Effector CD4-positive, alpha-beta T cell (primary cell): ENCODE measurements at places on chromosomes 16 and 17.

DNA sequence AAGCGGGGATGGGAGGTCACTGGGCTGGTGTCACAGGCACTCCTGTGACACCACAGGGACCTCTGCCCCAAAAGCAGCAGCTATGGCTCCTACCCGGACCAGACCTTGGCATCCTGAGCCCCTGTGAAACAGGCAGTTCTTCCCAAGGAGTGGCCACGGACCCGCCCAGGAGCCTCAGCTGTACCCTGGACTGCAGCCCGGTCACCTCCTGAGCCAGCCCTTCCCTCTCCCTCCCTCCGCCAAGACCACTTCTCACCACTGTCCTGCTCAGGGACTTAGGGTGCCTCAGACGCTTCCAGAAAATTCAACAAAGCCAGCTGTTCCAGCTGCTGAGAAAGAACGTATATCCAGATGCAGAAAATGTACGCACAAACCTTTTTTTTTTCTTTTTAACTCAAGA lies 13.9 kb upstream of the NCBP3 start:
- no peak for DNase-seq

GRCh38 chr16:83771306-83771942 lies 36.4 kb upstream of the HSBP1 start:
- no peak for DNase-seq

DNA sequence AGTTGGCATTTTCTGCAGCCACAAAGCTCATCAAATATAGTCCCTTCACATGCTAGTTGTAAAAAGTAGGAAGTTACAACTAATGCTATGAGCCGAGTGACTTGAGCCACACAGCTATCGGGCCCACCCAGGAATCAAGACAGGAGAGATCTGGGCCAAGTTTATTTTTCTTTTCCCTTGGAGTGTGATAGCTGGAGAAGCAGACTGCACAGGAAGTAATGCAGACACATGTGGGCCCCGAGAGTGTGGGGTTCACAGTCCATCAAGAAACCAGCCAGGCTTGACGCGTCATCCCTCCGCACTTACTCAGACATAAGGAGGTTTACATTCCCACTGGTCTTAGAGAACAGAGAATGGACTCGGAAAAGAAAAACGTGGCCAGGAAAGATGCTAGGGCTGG lies 403.1 kb upstream of the CDH11 start:
- DNase-seq, result no peak

DNA sequence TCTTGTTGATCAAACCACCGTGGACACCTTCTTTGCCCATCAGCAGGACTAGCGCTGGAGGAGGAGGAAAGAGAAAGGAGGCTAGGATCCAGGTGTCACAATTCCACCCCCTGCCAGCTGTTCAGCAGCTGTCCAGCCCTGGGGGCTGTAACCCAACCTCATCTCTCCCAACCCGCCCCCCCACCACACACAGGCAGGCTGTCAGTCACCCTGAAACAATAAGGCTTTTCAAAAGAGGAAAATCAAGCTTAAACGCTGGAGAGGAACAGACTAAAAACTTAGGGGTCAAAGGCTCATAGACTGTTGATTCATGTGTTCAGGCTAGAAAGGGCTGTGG lies 2.4 kb downstream of the PFN1 start:
- DNase-seq, result no peak

DNA sequence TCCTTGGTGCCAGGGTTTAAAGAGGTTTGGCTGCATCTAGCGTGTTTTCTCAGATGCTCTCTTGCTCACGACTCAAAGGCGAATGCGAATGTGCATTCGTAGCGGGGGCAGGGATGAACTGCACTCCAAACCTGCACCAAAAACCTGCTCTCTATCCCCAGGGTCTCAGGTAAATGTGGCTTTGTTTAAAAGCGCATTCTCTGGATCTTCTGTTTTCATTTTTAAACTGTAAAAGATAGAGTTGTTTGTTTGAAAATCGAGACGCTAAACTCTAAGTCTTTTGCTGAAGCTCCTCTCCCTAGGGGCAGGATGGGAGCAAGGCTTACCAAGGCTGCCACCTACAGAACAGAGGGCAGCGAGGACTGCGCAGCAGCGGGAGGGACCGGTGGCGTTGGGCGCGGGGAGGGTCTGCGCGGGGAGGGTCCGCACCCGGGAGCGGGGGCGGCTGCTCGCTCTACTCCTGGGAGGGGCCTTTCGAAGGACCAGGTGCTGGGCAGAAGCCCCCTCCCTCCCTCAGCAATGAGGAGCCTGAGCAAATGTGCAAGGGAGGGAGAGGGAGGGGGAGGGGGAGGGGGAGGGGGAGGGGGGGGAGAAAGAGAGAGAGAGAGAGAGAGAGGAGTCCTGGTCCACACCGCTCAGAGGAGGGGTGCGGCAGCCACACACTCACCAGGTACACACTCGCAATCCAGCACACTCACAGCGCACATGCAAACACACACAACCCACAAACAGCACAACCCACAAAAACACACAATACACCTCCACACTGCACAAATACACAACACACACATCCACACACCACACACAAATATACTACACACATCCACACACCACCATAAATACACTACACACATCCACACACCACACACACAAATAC lies 142.8 kb downstream of the GRIN2A start:
- DNase-seq, result no peak

DNA sequence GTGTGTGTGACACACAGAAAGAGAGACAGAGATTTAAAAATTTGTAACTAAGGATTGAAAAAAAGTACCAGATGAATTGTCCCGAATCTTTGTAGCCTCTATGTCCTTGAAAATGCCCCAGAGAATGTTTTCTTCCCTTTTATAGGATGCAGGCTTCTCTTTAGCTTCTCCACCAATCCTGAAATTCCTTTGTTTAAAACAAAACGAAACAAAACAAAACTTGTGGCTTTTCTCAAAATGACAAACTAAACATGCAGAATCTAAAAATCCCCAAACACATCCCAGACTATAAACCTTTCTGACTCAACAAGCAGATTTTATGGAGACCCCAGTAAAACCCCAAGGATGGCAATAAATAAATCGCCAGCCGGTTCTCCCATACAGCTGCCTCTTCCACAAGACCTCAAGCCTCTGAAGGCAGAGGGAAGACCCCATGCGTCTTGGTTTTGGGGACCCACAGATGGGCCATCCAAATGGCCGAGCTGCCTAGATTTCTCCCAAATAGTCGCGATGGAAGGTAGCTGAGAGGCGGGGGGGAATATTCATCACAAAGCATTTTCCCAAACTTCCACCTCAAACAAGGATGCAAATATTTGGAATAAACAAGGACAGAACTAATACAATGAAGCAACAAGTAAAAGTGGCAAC lies 269.5 kb upstream of the FOXF1 start:
- DNase-seq, result no peak

GRCh38 chr16:17002565-17002964 lies 468.2 kb downstream of the XYLT1 start:
- no peak for DNase-seq

DNA sequence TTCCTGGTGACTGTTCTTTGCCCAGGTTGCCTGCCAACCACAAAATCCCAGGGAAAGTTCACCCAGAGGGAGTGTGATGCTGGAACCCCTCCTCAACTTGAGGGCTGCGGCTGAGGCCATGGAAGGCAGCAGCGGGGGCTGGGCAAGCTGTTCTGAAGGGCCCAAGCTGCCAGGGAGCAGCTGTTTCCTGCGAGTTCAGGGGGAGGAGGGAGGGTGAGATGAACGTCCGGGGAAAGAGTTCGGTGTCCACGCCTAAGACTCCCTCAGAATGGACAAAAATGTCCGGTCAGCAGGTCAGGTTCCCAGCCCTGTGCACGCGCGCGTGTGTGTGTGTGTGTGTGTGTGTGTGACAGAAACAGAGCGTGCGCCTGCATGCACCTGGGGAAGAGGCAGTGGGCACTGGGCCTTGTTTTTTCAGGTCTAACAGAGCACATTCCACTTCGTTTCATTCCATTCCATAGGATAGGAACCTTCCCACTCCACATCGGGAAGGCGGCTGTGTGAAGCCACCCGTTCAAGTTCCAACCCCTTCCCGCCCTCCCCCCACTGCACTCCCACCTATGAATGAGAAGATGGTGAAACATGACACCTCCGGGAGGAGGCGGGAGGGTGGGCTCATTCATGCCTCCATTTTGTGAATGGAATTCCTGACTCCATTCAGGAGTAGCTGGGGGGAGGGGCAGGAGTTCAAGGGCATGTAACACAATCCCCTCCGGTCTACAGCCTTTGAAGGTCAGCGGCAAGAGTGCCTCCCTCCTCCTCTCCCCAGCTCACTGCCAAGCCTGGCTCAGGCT lies 15.7 kb downstream of the ETV4 start:
- DNase-seq, result no peak

DNA sequence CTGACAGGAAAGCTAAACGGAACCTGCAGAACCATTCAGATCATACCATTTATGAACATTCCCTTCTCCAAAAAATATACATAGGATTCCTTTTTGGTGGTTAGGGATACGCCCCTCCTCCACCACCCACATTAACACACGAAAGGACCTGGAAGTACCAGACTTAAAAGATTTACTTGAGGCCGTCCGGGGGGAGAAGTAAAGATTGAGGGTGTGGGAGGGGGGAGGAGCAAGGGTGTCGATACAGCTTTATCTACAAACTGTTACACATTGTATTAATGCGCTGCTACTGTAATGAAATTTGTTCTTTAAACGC lies 537 bp downstream of the PALB2 start:
- no peak for DNase-seq

GRCh38 chr16:31458073-31458843 lies 1.0 kb upstream of the ARMC5 start:
- DNase-seq, result peak; percentile 45

DNA sequence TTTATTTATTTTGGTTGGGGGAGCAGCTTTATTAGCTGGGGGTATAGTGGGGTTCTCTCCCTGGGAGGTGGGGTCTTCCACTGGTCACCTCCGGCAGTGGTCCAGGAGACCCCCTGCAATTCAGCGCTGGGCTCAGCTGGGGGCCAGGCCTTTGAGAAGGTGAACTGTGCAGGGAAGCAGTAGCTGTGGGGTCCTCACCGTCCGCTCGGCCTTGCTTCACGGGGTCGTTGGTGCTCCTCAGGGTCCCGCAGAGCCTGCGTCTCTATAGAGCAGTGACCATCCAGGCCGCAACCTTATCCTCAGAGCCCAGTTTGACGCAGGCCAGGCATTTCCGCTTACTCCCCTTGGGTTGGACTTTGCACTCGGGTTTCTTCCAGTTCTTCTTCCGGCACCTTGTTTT lies 1954.7 kb downstream of the TP53TG3F start:
- DNase-seq, result no peak

DNA sequence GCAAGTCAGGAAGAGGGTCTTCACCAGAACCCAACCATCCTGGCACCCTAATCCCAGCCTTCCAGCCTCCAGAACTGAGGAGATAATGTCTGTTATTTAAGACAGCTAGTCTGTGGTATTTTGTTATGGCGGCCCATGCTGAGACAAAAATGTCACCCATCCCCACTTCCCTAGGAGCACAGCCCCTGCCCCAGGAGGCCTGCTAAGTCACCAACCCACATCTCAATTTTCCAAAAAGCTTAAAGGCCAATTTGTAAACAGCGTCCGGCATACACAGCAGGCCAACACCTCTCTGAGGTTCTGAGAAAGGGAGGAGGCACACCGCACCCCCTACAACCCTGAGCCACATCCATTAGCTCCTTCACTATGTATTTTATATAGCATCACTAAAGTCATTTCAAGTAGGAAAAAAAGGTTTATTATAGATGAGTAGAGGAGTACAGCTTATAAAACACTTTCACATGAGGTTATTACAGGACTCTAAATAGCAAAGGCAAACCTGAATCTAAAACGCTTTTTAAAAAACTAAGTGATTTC lies 6.9 kb downstream of the TMEM170A start:
- no peak for DNase-seq

DNA sequence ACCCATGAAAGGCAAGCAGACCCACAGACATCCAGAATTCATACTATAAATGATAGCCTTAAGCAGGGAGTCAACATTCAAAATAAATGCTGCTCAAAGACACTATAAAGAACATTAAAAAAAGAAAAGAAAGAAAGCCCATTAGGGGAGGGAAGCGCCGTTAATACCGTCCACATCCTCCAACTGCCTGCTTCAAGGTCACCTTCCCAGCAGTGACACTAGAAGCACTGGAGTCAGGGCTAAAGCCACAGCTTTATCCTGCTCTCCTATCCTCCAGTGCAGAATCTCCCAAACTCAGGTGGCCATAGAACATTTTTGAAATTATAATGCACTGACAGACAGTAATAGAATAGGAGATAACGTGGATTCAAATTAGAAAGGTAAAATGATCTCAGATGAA lies 59.4 kb downstream of the TEX2 start:
- no peak for DNase-seq

DNA sequence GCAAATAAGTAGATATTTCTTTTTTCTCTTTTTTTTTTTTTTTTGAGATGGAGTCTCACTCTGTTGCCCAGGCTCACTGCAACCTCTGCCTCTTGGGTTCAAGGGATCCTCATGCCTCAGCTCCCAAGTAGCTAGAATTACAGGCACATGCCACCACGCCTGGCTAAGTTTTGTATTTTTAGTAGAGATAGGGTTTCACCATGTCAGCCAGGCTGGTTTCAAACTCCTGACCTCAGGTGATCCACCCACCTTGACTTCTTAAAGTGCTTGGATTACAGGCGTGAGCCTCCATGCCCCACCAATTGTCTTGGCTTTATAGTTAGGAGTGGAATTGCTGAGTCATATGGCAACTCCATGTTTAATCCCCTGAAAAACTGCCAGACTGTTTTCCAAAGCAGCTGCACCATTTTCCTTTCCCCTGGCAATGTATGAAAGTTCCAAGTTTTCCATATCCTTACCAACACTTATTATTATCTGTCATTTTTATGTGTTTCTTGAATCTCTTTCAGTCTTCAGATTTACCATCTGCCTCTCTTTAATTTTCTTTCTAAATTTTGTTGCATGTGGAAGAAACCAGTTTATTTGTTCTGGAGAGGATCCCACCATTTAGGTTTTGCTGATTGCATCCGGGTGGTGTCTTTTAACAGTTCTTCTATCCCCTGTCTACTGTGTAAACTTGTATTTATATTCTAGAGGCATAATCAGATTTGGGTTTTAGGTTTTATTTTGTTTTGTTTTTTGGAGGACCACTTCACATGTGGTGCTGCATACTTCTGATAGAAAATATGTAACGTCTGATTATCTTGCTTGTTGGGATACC lies 9.9 kb upstream of the CES3 start:
- no peak for DNase-seq

DNA sequence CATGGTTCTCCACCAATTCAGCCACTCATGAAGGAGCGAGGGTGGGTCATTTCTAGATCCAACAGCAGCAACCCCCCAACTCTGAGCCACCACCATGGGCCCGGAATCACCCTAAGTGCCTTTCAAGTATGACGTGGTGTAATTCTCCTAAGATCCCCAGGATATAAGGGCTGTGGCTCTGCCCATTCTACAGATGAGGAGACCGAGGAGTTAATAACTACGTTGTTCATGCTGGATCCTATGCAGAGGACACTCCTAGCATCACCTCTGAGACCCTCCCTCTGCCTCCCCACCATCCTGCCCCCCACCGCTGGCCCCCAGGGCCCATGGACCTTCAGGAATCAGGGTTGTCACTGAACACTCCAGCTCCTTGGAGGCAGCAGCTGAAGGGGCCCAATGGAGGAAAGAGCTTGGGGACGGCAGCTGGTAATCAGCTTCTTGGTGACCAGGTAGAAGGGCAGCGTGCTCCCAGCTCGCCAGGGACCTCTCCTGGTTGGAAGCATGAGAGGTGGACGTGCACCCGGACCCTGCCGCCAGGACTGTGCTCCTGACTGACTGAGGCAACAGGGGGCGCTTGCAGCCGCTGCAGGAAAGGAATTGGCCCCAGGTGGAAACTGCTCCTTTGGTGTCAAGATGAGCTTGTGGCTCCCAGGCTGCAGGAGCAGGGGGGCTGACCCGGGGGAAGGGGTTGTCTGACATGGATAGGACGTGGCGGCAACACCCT lies 28.2 kb upstream of the CACNG1 start:
- no peak for DNase-seq
